ENCODE measurements at places on chromosomes 7 and 10.

GRCh38 chr7:114414156-114415063 is at the start of gene FOXP2:
FOXP2 (plus strand) TSS chr7:114414815; CDS start chr7:114426512, 11,697 bp downstream.
- no peak for DNase-seq

DNA sequence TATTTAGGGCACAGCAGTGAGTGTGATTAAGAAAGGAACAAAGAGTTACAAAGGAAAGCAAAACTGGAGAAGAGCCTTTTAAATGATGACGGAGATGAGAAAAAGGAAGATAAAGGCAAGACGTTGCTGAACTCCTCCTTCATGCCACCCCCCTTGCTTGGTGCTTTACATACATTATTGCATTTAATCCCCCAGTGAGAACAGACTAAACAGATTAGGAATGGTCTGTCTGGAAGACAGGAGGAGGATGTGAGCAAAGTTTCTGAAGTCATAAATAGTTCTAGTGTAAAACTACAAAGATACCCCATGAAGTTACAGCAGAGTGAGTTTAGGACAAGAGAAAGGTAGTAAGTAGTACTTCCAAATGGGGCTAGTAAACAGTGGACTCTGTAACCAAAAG is 113.5 kb downstream of the PLCE1 start:
- no peak for DNase-seq

DNA sequence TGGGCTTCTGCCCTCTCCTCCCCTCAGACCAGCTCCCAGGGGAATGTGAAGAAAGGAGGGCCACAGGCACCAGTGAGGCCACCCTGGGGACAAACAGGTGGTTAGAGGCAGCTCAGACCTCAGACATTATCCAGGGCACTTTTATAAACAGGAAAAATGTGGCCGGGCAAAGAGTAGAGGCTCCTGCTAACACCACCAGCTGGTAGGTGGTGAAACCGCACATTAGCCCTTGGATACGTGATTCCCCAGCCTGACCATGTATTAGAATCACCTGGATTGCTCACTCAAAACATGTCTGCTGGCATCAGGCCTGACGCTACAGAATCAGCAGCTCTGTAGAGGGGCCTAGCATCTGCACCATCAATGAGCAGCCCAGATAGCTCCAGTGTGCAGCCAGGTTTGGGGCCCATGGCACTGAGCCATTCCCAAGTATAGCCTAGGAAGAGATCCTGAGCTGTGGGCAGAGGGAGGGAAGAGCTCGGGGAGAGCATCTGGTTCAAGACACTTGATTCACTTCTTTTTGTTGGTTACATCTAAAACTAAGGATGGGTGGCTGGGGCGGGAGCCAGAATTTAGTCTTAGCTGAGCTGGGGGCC is 37.1 kb downstream of the GPR26 start:
- no peak for DNase-seq

- no peak for DNase-seq
Observed at GRCh38 chr7:46174196-46174580, 253.1 kb upstream of the IGFBP3 start.

GRCh38 chr7:20475756-20476155 is 139.7 kb upstream of the ABCB5 start:
- DNase-seq, result no peak

GRCh38 chr7:155456738-155457543 is 988 bp upstream of the EN2 start:
- no peak for DNase-seq

DNA sequence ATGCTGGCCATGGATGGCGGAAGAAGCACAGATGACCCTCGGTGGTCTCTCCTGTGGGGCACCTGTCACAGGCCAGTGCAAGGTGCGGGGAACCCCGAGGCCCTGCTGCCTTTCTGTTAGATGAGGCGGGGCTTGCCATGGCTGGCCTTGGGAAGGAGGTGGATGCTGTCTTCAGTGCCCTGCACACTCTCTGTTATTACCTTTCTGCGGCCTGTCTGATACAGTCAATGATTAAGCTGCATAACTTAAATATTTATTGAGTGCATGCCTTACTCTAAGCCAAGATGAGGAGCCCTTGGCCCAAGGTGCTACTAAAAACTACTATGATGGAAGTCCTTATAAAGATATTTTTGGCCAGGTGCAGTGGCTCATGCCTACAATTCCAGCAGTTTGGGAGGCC is 36.7 kb upstream of the MNX1 start:
- no peak for DNase-seq

DNA sequence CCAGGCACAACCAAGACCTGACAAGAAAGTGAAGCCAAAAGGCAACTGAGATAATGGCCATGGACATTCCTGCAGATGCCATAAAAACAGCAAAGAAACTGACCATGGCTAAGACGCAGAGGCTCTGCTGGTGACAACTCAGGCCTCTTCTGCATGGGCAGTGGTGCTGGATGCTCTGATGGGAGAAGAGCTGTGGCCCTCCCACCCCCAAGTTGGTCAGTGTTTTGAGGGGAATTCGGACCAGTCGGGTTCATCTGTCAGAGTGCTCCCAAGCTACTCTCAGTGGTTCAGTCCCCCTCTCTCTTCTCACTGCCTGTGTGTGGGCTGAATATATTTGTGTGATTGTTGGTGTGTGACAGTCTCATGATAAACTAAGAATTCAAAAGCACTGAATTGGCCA is 79.0 kb upstream of the GPR26 start:
- no peak for DNase-seq

DNA sequence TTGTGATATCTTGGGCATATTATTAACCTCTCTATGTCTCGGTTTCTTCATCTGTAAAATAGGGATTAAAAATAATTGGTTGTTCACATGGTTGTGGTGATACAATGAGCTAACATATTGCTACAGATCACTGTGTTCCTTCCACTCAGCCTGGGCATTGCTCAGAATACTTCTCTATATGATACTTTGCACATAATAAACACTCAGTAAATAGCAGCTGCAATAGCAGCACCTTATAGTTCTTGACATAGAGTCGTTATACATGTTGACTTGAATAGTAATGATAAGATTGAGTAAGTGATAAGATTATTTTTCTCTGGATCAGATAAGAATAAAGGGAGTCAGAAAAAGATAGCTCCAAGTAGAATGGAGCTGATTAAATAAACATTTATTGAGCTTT is 42.3 kb downstream of the PTTG1IP2 start:
- no peak for DNase-seq

- no peak for DNase-seq
Observed at GRCh38 chr7:2632733-2633537, 1.1 kb downstream of the TTYH3 start.

DNA sequence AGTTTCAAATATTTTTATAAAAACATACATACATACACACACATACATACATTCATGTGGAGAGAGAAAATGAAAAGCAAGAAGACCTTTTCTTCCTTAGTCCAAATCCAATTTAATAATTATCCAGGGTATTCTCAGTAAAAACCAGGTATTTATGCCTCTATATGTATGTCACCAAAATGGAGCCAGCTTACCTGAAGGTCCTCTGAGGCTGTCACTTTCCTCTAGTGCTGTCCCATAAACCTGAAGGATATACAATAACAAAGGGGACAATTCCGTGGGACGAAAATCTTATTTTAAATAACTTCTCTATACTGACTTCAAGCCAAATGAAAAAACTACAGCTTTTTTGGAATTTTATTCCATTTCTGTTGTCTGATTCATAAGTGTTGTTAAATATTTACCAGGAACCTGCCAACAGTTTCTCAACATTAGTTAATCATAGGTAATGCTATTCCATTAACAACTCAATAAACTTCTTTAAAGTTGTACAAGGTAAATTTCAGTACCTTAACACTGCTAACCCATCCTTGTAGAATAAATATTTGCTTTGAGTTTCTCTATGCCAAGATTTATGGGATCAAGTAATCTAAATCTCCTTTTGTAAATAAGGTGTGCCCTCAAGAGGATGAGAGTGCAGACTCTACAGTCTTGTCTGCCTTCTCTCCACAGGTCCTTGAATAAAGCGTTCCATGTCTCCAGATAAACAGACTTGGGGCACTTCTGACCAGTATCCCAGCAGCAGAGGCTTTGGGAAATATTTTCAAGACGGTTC is 260.3 kb downstream of the AHR start:
- no peak for DNase-seq

GRCh38 chr10:48671914-48672595 is 12.6 kb upstream of the WDFY4 start:
- no peak for DNase-seq

DNA sequence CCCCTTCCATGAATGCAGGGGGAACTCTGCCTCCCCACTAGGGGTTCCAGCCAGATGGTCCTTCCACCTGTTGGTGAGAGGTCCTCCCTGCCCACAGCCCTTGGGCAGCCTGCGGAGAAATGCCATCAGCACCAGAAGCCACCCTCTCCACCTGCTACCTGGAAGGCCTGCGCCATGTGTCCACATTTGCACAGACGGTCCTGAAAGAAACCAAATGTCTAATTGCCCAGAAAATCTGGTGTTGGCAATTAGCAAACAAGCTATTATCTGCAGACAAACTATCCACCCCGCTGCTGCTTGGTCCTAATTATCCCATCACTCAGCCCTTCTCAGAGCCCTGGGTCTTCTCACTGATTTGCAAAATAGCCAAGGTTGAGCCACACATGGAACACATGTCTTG is 32.3 kb downstream of the HSPA12A start:
- no peak for DNase-seq

- no peak for DNase-seq
Observed at GRCh38 chr10:52961323-52961722, 188.7 kb upstream of the MBL2 start.

GRCh38 chr10:44927352-44927751 is 16.2 kb downstream of the TMEM72 start:
- DNase-seq, result no peak

- DNase-seq, result no peak
Observed at GRCh38 chr10:114478281-114478680, 74.0 kb upstream of the AFAP1L2 start.

- no peak for DNase-seq
Observed at GRCh38 chr10:131274133-131274880, 37.2 kb downstream of the TCERG1L start.

GRCh38 chr7:99554939-99555338 is 3.0 kb upstream of the FAM200A start:
- no peak for DNase-seq

DNA sequence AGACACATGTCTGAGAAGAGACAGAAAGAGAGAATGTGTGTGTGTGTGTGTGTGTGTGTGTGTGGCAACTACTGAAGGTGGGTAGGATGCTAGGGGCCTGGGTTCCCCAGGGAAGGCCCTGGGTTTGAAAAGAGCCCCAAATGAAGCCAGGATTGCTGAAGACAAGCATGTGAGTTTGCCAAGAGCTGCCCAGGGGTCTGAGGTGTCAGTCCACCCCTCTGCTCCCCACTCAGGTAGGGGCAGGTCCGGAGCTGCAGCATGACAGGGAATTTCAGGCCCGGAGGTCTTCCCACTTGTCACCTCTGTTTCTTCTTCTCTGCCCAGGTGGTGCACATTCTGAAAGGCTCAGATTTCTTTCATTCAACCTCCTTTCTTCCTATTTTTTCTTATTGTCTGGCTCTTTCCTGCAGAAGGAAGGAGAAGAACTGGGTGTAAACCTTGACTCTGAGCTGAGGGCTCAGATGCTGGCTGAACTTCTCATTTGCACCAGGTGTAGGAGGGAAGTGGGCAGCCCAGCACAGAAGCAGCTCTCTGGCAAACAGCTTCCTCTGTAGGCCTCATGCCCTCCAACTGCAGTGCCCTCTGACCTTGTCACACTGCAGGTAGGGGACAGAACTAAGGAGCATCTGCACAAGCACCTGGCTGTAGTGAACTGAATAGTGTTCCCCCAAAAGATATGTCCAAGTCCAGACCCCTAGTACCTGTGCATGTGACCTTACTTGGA is 79.6 kb upstream of the LRRC4 start:
- DNase-seq, result no peak

DNA sequence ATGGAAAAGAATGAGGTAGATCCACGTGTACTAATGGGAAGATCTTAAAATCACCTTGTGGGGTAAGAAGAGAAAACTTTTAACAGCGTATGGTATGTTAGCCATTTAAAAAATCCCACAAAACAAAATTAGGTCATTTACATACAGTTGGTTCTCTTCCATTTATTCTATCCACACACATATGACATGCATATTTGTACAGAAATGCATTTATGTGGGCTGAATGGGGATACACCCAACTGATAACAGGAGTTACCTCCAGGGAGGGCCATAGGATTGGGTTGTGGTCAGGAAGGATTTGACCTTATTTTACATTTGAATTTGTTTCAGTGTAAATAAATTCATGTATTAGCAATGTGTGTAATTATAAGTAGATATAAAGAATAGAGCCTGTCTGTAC is 71.5 kb downstream of the MCMBP start:
- DNase-seq, result no peak

DNA sequence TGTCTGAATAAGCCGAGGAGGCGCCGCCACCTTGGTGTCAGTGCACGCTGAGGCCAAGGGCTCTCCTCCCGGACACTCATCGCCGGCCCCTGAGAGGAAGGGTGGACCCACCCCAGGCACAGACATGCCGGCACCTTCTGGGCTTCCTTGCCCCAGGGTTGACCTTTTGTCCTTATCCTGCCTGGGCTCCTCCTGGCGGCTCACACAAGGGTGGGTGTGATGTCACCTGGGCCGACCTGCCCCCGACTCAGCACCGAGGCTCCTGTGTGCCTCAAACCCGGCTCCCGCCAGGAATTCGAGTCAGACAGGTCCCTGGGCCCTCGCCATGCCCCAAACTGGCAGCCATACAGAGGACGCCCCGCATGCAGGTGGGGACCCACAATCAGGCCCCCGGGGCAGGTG is 17.7 kb upstream of the CFAP46 start:
- no peak for DNase-seq

DNA sequence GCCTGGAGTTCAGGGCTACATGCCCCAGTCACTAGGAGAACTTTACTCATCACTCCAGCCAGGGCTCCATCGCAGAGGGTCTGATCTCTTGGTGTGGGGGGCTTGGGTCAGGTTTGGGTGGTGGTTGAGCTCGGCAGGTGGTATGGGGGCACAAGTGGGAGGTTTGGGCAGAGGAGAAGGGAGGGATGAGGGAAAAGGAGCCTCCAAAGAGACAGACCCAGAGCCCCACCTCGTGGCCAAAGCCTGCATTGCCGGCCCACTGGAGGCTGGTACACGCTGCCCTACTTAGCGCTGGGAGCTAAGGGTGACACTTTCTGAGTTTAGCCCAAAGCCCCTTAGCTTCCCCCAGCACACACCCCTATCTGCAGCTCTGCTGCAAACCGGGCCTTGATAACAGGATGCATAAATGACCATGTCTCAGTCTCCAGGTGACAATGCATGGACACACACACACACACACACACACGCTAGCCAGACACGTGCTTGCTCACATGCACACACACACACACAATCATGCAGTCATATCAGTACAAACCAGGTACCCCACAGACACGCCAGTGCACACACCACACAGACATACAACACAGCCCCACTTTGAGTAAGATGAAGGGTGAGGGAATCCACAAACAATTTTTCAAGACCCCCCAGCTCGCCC is 14.7 kb downstream of the LZTS2 start:
- DNase-seq, result peak; percentile 51

DNA sequence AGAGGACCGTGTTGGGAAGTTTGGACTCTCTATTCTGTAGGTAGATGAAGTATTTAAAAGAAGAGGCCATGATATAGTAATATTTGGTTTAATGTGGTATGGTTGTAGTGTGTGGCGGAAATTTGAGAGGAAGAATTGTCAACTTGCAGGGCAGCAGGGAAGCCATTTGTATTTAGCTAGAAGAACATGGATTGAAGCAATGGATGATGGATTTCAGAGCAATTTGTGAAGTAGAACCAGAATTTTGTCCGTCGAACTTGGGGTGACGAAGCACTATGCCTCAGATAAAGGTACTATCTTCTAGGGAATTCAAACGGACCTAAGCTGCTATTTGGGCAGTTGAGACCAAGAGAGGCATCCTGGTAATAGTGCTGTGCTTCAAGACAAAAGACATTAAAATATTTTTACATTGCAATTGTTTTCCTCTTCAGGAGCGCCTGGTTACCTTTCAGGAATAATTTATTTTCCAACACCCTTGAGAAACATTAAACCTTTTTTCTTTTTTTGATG is 615 bp upstream of the WBP1L start:
- DNase-seq, result no peak

Measured in thoracic aorta (tissue), 2 donors.